ENCODE measurements at places on chromosomes 2 and 18. TPM values are rescaled to one million over a fixed set of nuclear protein-coding genes. Genes with fewer than 3 reads are reported as not detected.

Gene FBXO15
- not detected for total RNA-seq

Gene REG1A
- total RNA-seq = not detected

DNA sequence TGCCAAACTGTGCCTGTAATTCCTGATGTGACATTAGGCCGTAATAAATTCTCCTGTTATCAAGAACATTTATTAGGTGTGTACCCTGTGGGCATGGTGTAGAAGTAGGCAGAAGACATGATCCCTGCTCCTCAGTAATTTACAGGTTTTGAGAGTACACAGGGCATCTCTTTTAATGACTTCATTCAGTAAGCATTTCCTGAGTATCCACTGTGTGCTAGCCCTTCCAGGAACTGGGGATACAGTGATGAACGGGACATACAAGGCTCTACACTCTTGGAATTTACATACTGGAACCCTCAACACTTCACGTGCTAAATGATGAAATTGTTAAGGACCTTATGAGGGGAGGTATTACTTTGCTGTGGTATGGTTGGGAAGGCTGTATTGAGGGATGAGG, 30.2 kb downstream of the DIS3L2 start:
- no peaks in the 10 kb centered on the region for H3K36me3 ChIP-seq
- no peak for DNase-seq
- no peak overlapping the region for H3K27ac ChIP-seq
- H3K4me3 ChIP-seq = no peak overlapping the region

DNA sequence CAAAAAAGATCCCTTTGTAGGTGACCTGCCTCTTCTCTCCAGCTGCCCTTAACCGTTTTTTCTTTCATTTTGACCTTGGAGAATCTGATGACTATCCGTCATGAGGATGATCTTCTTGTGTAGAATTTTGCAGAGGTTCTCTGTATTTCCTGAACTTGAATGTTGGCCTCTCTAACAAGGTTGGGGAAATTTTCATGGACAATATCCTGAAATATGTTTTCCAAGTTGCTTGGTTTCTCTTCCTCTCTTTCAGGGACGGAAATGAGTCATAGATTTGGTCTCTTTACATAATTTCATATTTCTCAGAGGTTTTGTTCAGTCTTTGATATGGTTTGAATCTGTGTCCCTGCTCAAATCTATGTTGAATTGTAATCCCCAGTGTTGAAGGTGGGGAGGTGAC, 34.0 kb downstream of the ZC3H8 start:
- H3K36me3 ChIP-seq = peaks cover 43% of the 10 kb centered on the region
- H3K4me1 ChIP-seq = peaks cover 5% of the 10 kb centered on the region
- no peak overlapping the region for H3K4me3 ChIP-seq
- H3K27me3 ChIP-seq = no peaks in the 10 kb centered on the region

GRCh38 chr2:221517146-221517695, 54.9 kb downstream of the EPHA4 start:
- peaks cover 42% of the 10 kb centered on the region for H3K4me1 ChIP-seq
- no peak overlapping the region for H3K4me3 ChIP-seq
- no peaks in the 10 kb centered on the region for H3K36me3 ChIP-seq
- no peaks in the 10 kb centered on the region for H3K27me3 ChIP-seq
- no peak for DNase-seq
- H3K27ac ChIP-seq = peak overlapping the region; percentile 45

- no peaks in the 10 kb centered on the region for H3K36me3 ChIP-seq
- no peak overlapping the region for H3K4me3 ChIP-seq
- H3K27ac ChIP-seq = no peak overlapping the region
- no peak for DNase-seq
- no peaks in the 10 kb centered on the region for H3K4me1 ChIP-seq
Observed at GRCh38 chr18:37452015-37452414, 113.6 kb downstream of the CELF4 start.

DNA sequence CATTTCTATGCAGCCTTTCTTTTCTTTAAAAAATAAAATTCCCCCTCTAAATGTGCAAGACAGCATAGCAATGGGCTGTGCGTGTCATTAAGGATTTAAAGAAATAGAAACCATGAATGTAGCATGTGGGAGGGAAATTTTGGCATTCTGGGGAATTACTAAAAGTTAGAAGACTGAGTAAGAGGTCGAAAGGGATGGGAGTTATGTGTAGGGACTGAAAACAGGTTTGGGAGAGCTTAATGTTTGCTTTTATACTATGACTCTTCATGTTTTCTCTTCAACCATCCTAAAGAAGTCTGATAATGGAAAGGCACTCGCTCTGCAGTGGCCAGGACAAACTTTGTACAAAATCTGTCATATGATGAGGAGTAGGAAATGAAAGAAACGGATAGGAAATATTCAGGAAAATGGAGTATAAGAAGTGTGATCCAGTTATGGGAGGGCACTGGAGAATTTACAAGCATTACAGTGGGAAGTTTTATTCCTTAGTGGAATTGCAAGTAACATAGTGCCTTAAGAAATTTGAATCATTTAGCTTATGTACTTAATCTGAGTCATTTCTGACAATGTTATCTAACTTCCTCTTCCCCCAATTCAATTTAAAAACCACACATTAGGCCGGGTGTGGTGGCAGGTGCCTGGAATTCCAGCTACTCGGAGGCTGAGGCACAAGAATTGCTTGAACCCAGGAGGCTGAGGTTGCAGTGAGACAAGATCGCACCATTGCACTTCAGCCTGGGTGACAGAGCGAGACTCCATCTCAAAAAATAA, 20.6 kb downstream of the TMEM87B start:
- H3K27ac ChIP-seq = peak overlapping the region; percentile 72
- peaks cover 13% of the 10 kb centered on the region for H3K4me1 ChIP-seq
- no peak overlapping the region for H3K4me3 ChIP-seq
- H3K36me3 ChIP-seq = peaks cover 39% of the 10 kb centered on the region
- H3K27me3 ChIP-seq = no peaks in the 10 kb centered on the region
- no peak for DNase-seq

DNA sequence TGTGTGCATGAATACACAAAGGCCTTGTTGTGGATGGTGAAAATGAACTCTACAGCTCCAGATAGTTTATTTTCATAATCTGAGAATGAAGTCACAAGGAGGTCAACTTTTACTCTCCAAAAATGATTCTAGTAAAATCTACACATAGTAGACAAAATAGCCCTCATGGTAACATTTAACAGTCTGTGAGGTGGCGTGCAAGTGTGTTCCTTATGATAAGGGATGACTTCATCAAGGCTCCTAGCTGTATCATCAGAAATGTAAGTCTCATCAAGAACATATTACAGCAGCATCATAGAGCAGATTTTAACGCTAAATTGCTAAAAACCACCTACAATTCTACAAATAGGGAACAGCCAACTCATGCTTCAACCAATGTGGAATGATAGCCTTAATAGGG, 72.3 kb upstream of the RIOK3 start:
- no peak overlapping the region for H3K27ac ChIP-seq
- H3K36me3 ChIP-seq = no peaks in the 10 kb centered on the region
- DNase-seq = no peak
- H3K4me3 ChIP-seq = no peak overlapping the region
- peaks cover 9% of the 10 kb centered on the region for H3K4me1 ChIP-seq
